ENCODE measurements at places on chromosomes 7 and 10.

- ATAC-seq = peak; percentile 1
Measured at GRCh38 chr10:110395350-110396283, 90.9 kb upstream of the SMNDC1 start.

DNA sequence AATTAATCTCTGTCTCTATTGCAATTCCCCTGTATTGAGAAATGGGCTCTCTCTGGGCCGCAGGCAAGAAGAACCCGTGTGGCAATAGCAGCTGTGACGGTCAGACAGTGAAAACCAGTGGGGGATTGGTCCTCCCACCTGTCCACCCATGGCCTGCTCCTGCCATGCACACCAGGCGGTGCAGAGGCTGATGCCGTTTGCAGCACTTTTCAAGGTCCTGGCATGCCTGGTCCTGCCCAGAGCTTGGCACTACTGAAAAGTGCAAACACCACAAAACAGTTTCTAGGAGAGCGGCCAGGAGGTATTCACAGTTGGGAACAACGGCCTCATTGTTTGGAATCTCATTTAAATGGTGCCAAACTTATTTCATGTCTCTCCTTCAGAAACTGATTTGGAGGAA, 41.5 kb downstream of the PSPH start:
- ATAC-seq = peak; percentile 98

DNA sequence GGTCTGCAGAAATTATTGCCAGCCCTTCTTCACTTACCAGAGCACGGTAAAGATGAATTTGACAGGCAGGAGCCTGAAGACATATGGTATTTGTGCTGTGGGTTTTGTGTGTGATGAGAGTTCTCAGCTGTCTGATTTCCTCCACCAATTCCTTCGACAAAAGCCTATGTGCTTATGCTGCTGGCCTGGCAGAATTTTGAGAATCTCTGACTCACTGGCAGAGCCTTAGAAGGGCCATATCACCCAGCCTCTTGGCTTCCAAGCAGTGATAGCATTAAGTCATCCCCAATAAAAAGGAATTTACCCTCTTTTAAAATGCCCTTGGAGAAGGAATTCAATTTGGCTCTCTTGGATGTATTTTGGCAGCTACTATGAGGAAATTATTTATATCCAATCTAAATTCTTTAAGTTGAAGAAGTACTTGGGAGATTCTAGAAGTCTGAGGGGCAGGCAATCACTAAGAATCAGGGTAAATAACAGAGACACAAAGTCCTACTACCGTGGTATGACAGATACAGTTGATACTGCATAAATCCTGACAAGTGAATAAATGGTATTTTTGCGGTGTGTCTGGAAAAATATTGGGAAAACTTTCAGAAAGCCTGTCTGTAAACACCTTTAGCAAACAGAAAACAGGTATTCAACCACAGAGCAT, 68.6 kb upstream of the EFCAB10 start:
- ATAC-seq = no peak

- ATAC-seq = no peak
Measured at GRCh38 chr7:5431560-5432015, 8.0 kb upstream of the TNRC18 start.

- no peak for ATAC-seq
Measured at GRCh38 chr10:131857156-131858117, 43.4 kb upstream of the PPP2R2D start.
